ENCODE measurements at places on chromosomes 13 and 19. TPM values are rescaled to one million over a fixed set of nuclear protein-coding genes. Genes with fewer than 3 reads are reported as not detected.

DNA sequence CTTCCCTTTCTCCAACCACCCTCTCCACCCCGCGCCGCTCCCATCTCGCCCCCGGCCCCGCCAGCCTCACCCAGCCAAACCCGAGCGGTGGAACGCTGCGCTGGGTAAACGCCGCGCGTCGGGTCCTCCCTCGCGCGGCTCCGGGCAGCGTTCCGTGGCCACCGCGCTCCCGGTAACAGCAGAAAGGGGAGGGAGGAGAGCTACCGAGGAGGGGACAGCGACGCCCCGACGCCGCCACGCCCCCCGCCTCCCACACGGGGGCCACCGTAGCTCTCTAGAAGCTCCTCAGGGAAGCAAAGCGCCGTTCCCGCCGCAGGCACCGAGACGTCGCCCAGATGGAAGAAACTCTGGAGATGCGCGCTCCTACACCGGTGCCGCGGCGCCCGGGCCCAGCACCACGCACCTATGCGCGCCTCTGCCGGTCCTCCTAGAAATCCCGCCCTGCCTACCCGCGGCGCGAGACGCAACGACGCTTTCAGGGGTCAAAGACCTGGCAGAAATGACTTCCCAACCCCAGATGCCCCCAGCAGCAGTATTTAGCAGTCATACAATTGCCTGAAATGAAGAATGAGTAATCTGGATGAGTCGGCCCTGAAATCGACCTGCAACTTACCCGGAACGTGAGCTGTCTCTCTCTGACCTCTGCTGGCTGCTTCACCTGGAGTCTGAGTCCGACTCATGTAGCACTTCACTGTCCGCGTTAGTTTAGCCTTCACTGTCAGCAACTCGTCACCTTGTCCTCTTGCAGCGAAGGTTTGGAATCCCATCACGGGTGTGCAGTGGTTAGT lies at the start of gene RUBCNL:
Gene RUBCNL (minus strand): TSS at position 189 of the 788 bp plus-strand sequence. CDS start 14,777 bp downstream, outside the sequence.
- H3K4me3 ChIP-seq = peak within 1 kb of the TSS; percentile 84
- DNase-seq = peak; percentile 51

The CNMD gene
- not detected for total RNA-seq

DNA sequence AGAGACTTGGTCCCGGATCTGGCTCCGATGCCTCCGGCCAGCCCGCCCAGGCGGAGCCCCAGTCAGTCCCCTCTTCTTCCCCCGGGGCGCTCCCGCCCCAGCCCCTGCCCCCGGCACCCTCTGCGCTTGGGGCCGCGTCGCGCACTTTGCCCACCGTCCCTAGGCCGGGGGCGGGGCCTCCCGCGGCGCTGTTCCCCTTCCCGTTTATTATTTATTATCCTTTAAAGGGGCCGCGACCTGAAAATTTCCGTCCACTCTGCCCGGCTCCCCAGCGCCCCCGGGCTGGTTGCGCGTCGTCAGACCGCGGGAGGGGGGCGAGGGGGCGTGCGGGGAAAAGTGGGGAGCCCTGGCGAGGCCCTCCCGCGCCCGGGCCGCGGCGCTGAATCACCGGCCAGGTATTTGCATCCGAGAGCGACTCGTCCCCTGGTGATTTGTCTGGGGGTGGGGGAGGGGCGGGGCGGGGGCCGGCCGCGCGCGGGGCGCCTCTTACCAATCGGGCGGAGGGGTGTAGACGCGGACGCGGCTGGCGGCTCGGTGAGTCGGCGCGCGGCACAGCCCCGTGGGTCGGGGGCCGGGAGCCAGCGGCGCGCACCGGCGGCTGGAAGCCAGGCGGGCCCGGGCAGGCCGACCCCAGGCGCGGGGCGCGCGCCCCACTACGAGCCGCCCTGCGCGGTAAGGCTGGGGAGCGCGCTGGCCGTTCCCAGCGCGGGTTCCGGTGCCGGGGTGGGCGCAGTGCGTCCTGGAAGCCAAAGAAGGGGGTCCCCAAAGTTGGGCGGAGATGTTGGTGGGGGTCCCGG lies at the start of gene ARID3A:
Gene ARID3A (plus strand): TSS at position 510 of the 797 bp plus-strand sequence. CDS start 3,494 bp downstream, outside the sequence.
- H3K4me1 ChIP-seq = peaks cover 12% of the 10 kb centered on the region
- H3K27ac ChIP-seq = peak within 1 kb of the TSS; percentile 77
- peak within 1 kb of the TSS; percentile 89 for H3K4me3 ChIP-seq
- peak; percentile 90 for DNase-seq
- H3K36me3 ChIP-seq = peaks cover 7% of the 10 kb centered on the region

- no peaks in the 10 kb centered on the region for H3K36me3 ChIP-seq
- no peaks in the 10 kb centered on the region for H3K27me3 ChIP-seq
- H3K4me1 ChIP-seq = no peaks in the 10 kb centered on the region
- no peak overlapping the region for H3K27ac ChIP-seq
- no peak overlapping the region for H3K4me3 ChIP-seq
- no peak for DNase-seq
Observed at GRCh38 chr13:57815600-57815999, 184.1 kb downstream of the PCDH17 start.

DNA sequence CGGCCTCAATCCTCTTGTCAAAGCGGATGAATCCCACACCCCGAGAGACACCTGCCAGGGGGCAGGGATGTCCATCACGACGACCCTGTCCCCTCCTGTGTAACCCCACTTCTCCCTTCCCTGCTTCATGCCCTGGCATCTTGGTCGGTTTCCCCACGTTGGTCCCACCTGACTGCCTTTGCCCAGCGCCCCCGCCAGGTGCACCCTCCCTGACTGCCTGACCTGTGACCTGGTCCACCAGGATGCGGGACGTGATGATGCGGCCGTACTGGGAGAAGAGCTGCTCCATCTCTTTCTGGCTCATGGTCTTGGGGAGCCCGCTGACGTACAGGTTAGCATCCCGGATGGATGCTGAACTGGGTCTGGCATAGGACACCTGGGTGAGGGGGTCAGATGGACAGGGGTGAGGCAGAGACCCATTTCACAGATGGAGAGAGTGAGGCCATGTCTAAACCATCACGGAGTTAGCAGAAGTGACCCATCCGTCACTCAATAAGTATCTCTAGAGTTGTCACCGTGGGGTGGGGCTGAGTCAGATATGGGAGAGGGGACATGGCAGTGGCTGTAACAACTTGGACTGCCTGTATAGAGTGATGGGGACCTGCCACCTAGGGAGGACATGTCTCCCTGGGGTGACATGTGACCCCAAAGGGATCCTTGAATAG lies 22.5 kb downstream of the ELAVL3 start:
- H3K36me3 ChIP-seq = no peaks in the 10 kb centered on the region
- no peak overlapping the region for H3K27ac ChIP-seq
- H3K4me3 ChIP-seq = no peak overlapping the region
- H3K27me3 ChIP-seq = peaks cover 17% of the 10 kb centered on the region
- no peak for DNase-seq

DNA sequence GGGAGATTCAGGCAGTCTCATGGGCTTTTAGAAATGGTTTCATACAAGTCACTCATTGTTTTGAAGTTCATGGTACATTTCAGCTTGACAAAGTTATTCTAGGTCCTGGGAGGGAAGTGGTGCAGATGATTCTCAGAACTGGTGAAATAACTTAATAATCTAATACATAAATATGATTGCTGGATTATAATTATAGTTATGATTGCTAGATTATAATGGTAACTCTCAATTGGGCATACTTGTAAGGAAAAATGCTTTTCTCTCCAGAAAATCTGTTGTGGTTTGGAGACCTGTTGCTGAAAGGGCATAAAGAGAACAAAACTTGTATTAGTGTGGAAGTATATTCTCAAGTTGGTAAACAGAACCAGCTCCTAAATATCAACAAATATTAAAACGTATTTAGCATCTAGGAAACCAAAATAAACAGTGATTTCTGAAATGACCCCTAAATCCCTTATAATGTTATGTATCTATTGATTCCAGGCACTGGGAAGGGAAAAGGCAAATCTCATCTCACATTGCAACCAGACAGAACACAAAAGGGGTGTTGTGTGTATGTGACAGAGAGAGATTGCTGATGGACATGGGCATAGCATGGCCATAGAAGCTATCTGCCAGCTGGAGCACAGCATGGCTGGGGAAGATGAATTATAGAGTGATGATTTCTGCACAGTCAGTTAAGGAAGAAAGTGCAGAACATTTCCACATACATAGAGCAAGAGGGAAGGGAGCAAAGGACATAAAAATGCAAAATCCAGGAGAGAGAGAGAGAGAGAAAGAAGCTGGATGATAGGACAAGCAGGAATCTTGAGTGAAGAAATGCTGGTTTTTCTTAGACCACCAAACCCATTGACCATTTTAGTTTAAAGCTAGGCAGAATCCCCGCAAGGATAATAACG lies 87.1 kb upstream of the FRY start:
- no peak overlapping the region for H3K27ac ChIP-seq
- H3K4me3 ChIP-seq = no peak overlapping the region
- H3K36me3 ChIP-seq = no peaks in the 10 kb centered on the region

GRCh38 chr13:30266756-30267155 lies 40.6 kb downstream of the KATNAL1 start:
- H3K4me3 ChIP-seq = no peak overlapping the region
- peaks cover 14% of the 10 kb centered on the region for H3K36me3 ChIP-seq
- H3K27me3 ChIP-seq = no peaks in the 10 kb centered on the region
- peaks cover 4% of the 10 kb centered on the region for H3K4me1 ChIP-seq
- no peak for DNase-seq

Measured in activated naive CD8-positive, alpha-beta T cell treated with anti-CD3 and anti-CD28 coated beads, Interleukin-2, amount 10 ng/mL, durations not matched to agents 7 days and 5 days (primary cell).